ENCODE measurements at places on chromosomes 6 and 20.
A peak's percentile ranks its signal among the peaks of the same experiment; 100 is the strongest.

- DNase-seq = no peak
Observed at GRCh38 chr20:9889270-9889981, 50.5 kb upstream of the PAK5 start.

DNA sequence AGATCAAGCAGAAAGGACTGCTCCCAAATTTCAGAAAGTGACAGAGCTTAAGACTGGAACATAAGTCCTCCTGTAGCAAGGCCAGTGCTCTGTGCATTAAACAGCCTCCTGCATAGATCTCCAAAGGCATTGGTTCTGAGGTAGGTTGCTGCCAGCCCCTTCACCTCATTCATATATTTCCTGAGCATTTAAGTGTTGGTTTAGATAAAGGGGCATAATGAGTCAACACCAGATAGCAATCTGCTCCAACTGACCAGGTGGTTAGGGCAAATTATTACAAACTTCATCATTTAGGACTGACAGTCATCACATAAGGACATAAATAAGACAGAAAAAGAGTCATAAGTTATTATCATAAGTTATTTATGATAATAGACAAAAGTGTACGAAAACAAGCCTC lies 10.7 kb downstream of the PTPRK start:
- no peak for DNase-seq

GRCh38 chr20:63951398-63952209 lies 4.6 kb downstream of the UCKL1 start:
- no peak for DNase-seq

- no peak for DNase-seq
Observed at GRCh38 chr6:87702589-87702945, 534 bp upstream of the AKIRIN2 start.

GRCh38 chr20:31560746-31561598 lies 44.1 kb upstream of the ID1 start:
- DNase-seq = peak; percentile 93

DNA sequence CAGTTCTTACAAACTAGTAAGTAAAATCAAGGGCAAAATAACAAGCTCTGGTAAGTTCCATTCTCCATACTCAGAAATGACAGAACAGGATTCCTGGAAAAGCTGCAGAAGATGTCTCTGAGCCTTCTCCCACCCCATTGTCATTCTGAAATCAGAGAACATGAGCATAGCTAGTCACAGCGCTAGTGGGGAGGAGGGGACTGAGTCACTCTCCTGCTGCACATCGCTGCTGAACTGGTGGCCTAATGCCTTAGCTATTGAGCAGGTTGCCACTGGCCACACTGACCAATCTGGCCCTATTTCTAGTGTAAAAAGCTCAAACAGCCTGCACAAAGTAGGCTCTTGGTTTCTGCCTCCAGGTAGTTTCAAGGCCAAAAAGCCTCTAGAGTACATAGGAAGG lies 26.1 kb upstream of the RIPPLY2 start:
- no peak for DNase-seq

DNA sequence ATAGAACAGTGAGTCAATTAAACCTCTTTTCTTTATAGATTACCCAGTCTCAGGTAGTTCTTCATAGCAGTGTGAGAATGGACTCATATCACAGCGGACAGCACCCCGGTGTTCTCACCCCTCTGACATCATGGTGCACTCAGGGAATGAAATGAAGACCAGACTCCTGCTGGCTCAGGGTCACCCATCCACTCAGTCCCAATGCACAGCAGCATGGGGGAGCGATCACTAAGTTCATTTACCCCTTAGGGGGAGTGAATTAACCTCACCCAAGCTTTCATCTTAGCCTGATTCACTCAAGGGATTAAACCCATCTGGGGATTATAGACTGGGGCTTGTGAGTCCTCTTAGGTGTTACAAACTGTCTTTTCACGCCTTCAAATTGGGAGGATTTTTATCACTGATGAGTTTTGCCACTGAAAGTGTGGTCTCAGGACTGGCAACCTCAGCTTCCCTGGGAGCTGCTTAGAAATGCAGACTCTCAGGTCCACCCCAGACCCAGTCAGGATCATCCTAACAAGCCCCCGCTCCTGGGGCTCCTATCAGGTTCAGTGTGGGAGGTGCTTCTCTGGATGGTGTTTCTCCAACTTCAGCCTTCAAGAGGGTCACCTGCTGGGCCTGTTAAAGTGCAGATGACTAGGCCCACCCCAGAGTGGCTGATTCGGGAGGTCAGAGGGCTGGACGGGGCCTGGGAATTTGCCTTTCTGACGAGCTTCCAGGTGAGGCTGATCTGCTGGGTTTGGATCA lies 44.3 kb upstream of the FRMD1 start:
- DNase-seq = no peak

DNA sequence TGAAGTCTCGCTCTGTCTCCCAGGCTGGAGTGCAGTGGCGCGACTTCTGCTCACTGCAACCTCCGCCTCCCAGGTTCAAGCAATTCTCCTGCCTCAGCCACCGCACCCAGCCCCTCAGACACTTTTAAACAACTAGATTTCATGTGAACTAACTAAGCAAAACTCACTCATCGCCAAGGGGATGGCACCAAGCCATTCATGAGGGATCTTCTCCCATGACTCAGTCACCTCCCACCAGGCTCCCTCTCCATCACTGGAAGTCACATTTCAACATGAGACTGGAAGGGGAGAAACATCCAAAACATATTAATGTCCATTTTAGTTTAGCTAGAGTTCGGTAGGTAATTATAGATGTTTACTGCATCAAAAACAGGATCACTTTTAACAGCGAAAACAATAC lies 95.9 kb upstream of the PRL start:
- peak; percentile 57 for DNase-seq

DNA sequence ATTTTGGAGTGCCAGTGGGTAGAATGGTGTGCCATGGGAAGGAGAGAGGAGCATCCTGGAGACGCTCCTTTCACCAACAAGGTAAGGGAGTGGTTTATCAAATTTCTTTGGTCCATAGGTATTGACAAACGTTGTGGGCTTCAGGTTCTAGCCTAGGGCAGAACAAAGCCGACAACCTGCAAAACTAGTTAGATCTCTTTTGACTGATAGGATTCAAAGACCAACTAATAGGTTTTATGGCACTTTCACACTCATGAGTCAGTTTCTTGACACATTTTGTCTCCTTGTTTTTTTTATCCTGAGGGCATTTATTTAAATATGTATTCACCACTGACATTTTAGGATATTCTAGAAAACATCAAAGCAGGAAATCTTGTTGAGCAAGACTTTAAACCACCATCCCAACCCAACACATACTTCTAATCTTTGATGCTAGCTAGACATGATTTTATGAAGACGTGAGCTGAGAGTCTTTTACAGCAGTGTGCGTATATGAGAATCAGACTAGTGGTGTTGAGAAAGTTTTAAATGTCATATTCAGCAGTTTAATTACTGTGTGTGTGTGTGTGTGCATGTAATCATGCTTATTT lies 370.4 kb upstream of the HSF2 start:
- no peak for DNase-seq

DNA sequence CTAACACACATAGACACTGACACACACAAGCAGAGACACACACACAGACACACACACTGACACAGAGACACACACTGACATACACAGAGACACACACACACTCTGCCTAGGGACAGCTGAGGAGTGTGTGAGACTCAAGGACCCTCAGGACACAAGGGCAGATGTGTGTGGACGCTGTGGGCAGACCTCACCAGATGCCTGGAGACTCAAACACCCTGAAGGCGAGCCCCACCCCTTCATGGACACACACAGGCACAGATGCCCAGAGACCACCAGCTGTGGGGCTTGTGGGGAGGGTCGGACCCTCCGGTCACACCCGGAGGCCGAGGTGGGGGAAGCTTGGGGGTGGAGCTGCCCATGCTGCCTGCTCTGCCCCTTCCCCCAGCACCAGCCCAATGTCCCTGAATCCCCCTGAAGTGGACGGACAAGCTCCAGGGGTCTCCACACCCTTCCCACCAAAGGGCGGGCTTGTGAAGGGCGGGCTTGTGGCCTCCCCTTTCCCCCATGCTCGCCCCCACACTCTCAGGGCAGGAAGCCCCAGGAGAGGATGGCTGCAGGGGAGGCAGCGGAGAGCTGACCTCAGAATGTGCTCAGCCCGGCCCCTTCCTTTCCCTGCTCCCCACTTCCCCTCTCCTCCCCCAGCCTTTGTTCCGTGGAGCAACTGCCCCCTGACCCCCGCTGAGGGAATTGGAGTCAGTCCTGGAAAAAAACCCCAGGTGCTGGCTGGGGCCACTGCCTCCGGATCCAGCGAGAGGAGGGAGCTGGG lies 13.9 kb upstream of the ABHD16B start:
- no peak for DNase-seq

GRCh38 chr6:45556828-45557227 lies 179.1 kb upstream of the SUPT3H start:
- no peak for DNase-seq

DNA sequence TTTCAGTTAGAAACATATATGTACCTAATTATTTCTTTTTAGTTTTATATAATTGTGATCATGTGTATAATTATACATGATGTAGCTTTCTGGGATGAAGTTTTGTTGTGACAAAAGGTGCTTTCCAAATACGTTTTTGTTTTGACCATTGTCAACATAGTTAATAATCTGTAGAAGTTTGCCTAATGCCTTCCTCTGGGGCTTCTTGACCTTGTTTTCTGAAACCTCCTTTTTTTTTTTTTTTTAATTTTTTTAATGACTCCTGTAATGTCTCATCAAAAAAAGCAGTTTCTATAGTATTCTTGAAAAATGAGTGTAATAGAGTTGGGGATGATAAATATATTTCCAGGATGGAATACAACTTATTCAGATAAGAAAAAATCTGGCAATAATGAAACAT lies 434.7 kb upstream of the SOX4 start:
- no peak for DNase-seq

DNA sequence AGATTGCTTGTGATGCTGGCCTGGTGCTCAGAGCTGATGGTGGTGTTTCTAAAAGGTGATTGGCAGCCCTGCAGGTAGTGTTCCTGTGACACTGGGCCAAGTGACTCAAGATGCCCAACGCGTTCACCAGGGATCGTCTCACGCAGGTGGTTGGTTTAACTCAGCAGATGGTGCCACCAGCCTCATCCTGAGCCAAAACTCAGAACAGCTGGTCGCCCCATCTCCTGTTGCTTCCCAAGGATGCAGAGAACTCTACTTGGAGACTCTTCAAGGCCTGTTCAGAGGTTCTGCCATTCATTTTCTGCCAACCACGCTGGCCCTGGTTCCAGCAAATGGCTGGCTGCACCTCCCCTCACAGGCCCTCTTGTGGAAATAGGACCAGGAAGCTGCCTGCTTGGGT lies 394.4 kb downstream of the CDH26 start:
- DNase-seq = no peak

- DNase-seq = no peak
Observed at GRCh38 chr20:10919396-10920140, 245.8 kb upstream of the JAG1 start.

DNA sequence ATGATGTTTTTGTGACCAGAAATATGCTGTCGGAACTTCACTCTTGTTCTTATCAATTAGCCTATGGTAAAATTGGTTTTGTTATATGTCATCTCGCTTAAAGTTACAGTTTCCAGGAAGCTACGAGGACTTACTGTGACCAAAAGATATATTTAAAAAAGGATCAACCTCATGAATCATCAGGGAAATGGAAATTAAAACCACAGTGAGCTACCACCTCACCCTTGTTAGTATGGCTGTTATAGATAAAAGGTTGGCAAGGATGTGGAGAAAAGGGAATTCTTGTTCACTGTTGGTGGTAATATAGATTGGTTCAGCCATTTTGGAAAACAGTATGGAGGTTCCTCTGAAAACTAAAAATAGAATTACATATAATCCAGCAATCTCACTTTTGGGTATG lies 14.3 kb upstream of the INSM1 start:
- DNase-seq = no peak

GRCh38 chr6:25472306-25472705 lies 179.7 kb upstream of the SCGN start:
- no peak for DNase-seq

- no peak for DNase-seq
Observed at GRCh38 chr6:107634324-107635056, 144.6 kb downstream of the SOBP start.

GRCh38 chr6:64672131-64672530 lies 1034.9 kb downstream of the EYS start:
- DNase-seq = no peak

- no peak for DNase-seq
Observed at GRCh38 chr6:162684961-162685360, 42.6 kb downstream of the PRKN start.

GRCh38 chr20:25287631-25288290 lies 39.9 kb downstream of the PYGB start:
- no peak for DNase-seq

GRCh38 chr20:49132995-49133478 lies 55.1 kb downstream of the STAU1 start:
- peak; percentile 84 for DNase-seq

DNA sequence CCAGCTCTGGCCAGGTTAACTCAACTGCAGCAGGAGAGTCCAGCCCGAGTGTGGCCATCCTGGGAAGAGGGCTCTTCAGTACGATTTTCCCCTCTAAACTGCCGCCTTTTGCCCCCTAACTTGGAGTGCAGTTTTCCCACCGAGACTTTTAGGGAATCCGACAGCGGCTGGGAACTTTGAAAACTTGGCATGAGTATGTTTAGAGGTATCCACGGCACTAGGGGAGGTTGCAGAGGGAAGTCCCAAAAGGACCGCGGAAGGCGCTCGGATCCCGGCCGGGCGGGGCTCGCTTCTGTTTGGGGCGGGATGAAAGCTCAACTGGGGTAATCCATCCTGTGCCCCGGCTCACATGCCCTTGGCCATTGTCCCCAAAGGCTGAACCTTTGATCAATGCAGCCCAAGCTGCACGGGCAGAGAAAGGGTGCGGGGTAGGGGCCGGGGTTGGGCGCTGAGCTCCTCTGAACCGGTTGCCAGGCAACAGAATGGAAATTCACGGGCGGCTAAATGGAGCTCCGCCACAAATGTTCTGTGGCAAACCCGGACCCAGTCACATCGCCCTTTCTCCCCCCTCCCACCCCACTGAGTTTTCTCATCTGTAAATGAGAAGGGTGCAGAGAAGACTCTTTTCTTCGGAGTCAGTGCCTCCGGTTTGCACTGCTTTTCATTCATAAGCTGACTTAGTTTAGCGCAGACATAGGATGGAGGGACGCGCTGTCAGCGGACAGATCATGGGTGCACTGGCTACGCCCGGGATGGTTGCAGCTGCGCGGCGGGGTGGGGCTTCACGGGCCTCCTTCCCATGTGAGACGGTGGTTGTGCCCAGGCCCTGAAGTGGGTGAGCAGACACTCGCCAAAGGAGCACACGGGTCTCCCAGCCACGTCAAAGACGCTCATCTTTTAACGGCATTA lies 2.3 kb downstream of the BMP6 start:
- DNase-seq = no peak

GRCh38 chr6:25060522-25060921 lies 124.8 kb upstream of the RIPOR2 start:
- DNase-seq = no peak

GRCh38 chr6:81856872-81857271 lies 104.4 kb upstream of the TENT5A start:
- DNase-seq = no peak

Data from astrocyte of the cerebellum (primary cell).